AG08396 (cell line): ENCODE measurements at places on chromosomes 1 and 21.
A peak's percentile ranks its signal among the peaks of the same experiment; 100 is the strongest.

DNA sequence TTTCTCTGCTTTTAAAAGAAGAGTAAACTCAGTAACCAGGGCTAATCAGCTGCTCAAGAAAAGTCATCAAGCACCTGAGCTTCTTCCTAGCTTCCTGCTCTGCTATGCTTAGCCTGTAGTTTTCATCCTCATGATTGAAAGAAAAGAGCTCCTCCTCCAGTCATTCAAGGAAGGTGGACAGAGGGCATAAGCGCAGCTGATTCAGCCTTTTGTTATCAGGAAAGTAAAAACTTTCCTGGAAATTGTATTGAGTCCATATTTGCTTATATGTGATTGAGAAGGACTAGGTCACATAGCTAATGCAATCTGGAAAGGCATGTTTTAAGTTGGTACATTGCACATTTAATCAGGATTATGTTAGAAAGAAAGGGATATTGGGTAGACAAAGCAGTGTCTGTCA lies 8.5 kb upstream of the BACH1 start:
- no peak for DNase-seq

GRCh38 chr1:225481738-225482137 lies 53.9 kb upstream of the LBR start:
- no peak for DNase-seq

GRCh38 chr21:27085387-27085786 lies 118.5 kb upstream of the ADAMTS5 start:
- no peak for DNase-seq

GRCh38 chr1:212127221-212127620 lies 91.7 kb downstream of the DTL start:
- no peak for DNase-seq

GRCh38 chr21:43895196-43895595 lies 30.2 kb downstream of the AGPAT3 start:
- no peak for DNase-seq

DNA sequence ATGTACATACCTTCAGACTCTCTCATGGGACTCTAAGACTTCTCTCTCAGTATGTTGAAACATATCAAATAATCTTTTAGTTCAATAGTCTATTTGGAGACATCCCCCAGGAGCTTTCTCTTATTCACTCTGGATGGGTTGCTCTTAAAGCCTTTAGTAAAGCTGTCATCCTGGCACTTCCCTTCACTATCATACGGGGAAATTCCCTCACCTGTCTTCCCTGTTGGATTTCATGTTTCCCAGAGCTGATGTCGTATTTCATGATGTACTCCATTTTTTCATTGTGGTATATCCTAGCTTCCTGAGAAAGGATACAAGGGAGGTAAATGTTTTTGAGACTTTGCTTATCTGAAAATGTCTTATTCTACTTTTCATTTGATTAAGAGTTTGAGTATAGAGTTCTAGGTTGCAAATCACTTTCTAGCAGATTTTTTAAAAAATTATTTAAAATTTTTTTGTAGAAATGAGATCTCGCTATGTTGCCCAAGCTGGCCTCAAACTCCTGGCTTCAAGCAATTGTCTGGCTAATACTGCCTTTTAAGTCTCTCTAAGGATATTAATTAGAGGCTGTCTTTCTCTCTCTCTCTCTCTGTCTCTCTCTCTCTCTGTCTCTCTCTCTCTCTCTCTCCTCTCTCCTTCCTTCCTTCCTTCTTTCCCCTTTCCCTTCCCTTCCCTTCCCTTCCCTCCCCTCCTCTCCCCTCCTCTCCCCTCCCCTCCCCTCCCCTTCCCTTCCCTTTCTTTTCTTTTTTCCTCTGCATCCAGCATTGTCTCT lies 17.0 kb upstream of the MACF1 start:
- no peak for DNase-seq

DNA sequence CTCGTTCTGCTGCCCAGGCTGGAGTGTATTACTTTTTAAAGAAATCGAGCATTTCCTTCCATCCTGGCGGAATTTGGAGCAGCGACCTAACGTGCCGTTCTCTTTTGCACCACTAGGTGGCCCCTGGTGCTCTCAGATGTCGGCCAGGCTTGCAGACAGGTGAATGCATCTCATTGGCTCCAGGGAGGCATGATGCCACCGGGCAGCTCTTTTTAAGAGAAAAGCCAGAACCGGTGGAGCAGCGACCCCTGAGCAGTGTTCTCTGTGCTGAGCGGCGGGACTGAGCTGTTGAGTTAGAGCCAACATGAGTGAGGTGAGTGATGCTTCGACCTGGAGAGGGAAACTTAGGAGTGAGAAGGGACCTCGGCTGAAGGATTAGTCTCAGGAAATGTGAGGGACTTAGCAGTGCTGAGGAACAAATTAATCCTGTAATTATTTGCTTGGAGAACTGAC lies at the start of gene PCP4:
Gene PCP4 (plus strand): TSS at position 241 of the 453 bp plus-strand sequence. CDS start 64 bp downstream, at position 305.
- DNase-seq: peak; percentile 23

DNA sequence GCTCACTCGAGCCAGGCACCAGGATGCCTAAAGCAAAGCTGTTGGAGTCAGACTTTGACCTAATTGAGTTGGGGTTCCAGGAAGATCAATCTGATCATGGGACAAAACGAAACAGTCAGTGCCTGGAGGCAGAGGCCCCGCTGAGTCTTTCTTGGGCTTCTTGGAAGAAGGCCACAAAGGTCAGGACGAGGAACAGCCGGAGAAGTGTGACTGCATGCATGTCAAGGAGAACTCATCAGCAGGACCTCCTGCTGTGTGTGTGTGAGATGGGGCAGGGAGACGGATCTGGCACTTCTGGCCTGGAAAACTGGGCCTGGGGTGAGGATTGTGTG lies 190.8 kb downstream of the CAMTA1 start:
- DNase-seq: no peak

GRCh38 chr1:4805987-4806386 lies 151.6 kb downstream of the AJAP1 start:
- no peak for DNase-seq

DNA sequence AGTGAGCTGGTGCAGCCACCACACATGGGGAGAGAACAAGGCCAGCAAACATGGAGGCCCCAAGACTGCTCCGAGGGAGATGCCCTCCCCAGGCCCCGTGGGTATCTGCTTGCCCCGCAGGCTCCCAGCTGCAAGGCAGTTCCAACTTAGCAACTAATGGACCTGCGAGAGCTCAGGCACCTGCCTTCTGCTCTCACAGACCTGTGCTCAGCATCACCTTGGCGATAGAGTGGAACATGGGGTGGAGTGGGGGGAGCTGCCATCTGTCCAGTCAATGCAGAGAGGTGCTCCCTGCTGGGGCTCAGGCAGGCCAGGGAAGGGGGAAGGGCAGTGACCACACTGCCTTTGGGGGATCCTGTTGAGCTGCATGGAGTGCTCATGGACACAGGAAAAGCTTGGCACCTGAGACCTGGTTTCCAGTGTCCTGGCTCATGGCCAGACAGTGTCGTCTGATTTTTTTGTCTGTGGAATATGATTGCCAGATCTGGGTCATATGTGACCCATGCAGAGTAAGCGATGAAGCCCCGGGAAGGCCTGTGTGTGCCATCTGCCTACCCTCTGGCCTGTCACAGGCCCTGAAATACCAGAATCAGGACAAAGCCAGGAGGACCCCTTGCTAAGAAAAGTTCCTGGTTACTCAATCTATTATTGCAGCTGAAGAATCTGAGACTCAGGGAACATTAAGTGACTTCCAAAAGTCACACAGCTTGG lies 39.9 kb upstream of the TENT5C start:
- no peak for DNase-seq

DNA sequence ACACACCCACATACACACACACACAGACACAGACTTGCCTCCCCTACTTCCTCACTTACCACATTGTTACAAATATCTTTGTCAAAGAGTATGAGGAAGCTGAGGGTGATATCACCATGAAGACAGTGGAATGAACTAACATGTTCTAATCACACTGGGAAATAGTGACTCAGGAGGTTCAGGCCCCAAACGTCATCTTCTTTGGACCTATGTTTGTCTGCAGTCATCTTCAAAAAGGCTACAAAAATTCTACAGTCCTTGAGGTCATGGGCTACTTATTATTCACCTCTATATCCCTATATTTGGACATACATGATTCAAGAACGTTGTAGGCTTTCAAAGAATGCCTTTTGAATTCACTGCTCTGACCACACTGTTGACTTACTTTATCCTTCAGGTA lies 2.1 kb upstream of the LCE2C start:
- DNase-seq: no peak

- DNase-seq: no peak
These were observed 28.8 kb downstream of the SAMD13 start for GRCh38 chr1:84330125-84330984.

DNA sequence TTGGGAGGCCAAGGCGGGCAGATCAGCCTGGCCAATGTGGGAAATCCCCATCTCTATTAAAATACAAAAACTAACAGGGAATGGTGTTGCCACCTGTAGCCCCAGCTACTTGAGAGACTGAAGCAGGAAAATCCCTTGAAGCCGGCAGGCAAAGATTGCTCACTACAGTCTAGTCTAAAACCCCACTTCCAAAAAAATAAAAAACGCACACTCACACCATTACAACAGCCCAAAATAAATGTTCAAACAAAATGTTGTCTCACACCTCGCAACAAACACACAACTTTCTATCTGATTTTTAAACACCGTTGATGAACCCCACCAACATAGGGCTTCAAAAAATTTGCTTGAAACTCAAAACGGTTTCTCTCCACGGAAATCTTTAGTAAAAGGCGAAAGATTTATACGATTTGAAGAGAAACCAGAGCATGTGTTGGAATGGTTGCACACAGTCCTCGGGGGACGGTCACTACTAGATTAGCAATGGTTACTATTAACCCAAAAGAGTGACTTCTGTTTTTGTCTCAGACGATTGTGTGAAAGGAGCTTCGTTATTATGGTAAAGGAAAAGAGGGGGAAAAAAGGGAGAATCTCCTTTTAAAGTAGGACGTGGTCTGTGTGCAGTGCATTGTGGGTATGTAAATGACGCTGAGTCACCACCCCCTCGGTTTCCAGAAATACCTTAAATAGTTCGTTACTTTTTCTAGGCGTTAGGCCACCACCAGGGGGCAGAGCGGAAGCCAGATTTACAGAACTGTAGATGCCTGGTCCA lies at the start of gene RNU5D-1:
Gene RNU5D-1 (minus strand): TSS at position 430 of the 772 bp plus-strand sequence.
- DNase-seq: peak; percentile 90

GRCh38 chr21:37827913-37828312 lies 88.3 kb downstream of the KCNJ6 start:
- DNase-seq: no peak

DNA sequence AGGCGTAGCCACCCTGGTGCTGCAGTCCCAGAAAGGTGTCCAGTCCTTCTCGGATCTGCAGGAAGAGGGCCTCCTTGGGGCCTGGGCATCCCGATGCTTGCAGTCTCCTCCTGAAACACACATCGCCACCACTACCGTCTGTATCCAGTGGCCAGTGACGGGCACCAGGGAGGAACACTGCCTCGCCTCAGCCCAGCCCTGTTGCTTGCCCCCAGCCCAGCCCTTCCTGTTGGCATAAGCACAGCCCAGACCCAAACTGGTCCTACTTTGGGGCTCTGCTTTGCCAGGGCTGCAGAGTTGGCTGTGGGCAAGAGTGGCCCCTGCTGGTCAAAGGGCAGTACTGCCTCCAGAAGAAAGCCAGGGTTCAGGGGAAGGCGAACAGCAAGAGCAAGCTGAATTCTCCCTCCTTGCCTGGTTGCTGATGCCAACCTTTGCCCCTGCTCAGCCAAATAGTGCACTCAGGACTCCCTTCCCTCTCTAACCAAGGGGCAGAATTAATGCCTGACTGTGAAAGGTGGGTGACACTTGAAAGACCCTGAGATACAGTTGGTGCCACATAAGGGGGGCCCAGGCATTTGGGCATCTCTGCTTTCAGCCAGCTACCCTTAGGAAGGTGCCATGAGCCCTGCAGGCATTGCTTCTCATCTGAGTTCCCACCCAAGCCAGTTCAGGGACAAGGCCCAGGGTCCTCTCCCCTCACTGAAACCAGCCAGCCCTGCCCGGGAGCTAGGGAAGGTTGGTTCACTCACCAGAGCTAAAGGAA lies 11.1 kb upstream of the ARHGEF2 start:
- peak; percentile 74 for DNase-seq

DNA sequence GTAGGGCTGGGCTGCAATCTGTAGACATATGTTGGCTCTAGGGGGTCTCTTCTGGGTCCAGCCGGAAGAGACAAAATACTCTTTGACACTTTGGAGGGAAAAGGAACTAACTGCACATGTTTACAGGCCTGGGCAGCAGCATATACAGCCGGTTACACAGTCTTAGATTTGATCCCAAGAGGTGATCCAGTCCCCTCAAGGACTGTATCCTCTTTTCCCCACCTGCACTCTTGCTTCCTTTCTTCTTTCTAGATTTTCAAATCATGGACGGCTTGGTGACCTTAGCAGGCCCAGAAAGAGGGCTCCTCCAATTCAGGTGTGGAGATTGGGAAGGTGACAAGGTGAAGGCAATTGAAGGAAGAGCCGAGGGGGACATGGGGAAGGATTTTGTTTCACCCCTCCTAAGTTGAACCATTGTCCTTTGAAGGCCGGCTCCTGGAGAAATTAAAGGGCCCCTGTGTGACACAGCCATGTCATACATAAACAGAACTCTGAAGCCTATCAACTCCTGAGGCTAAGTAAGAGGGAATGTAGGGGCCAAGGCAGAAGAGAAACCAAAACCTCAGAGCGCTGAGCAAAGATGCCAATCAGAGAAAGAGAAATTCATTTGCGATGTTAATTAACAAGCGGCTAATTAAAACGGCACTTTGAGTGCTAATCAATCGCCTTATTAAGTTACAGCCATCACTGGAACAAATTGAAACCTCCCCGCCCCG lies 5.9 kb upstream of the BARHL2 start:
- peak; percentile 22 for DNase-seq

DNA sequence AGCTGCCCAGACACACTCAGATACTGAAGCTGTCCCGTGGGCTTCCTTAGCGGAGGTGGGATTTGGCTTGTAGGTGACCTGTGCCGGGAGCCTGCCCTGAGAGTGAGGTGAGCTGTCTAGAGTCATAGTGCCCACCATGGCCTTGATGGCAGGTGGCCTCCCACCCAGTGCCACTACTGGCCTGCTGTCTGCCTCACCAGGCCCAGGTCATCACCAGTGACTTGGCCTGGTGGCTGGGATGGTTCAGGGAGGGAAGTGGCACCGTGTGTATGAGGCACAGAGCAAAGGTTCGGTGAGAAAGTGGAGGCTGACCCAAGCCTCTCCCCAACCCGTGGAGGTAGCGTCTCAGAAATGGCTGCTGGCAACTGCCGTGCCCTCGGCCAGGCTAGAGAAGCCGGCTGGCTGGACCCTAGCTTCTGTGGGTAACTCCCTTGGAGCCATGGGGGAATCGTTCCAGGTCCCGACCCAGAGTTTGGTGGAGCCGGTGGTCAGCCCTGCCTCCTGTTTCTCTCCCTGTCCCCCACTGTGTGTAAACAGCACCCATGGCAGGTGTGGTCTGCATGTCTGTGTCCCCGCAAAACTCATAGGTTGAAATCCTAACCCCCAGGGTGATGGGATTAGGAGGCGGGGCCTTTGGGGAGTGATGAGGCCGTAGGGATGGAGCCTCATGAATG lies 155.4 kb upstream of the C1orf174 start:
- DNase-seq: no peak

GRCh38 chr21:29534448-29534847 lies 235.7 kb downstream of the BACH1 start:
- no peak for DNase-seq

GRCh38 chr1:169051171-169051570 lies 55.3 kb upstream of the ATP1B1 start:
- DNase-seq: no peak

GRCh38 chr1:109304226-109304920 lies 2.4 kb downstream of the MYBPHL start:
- no peak for DNase-seq
